ENCODE measurements at places on chromosomes 4 and X.
A peak's percentile ranks its signal among the peaks of the same experiment; 100 is the strongest.

- no peak for DNase-seq
Observed at GRCh38 chrX:50206753-50207152, 2.2 kb downstream of the CCNB3 start.

DNA sequence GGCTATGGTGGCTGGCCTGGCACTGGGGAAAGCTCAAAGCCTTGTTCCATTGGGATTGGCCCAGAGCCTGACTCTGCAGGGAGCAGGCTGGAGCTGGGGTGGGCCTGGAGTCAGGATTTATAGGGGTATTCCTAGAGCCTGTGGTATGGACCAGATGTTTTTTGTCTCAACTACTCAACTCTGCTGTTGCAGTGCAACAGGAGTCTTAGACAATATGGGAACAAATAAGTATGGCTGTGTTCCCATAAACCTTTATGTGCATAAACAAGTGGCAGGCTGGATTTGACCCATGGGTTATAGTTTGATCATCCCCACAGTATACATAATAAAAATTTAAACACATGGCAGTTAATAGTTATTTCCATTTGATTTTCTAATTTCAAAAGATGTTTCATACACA lies 557.9 kb upstream of the ARX start:
- no peak for DNase-seq

- DNase-seq: no peak
Observed at GRCh38 chr4:14222377-14223029, 595.0 kb upstream of the BOD1L1 start.

- no peak for DNase-seq
Observed at GRCh38 chrX:69565247-69565815, 50.6 kb upstream of the EDA start.

DNA sequence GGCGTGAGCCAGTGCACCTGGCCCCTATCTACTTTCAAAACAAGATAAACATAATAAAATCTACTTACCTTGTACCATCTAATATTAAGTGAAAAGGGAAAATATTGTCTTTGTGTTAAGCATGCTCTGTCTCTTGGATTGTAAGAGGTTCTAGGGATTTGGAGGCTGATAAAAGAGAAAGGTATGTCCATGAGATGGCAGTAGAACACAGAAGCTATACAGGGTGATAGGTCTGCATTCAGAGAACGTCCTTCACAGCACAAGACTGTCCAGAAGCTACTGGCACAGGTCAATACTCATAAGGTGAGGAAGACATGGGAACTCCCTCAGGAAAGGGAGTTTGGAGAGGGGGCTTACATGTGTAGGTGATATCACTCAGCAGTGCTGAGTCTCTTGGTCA lies 135.5 kb downstream of the TMEM47 start:
- DNase-seq: no peak

DNA sequence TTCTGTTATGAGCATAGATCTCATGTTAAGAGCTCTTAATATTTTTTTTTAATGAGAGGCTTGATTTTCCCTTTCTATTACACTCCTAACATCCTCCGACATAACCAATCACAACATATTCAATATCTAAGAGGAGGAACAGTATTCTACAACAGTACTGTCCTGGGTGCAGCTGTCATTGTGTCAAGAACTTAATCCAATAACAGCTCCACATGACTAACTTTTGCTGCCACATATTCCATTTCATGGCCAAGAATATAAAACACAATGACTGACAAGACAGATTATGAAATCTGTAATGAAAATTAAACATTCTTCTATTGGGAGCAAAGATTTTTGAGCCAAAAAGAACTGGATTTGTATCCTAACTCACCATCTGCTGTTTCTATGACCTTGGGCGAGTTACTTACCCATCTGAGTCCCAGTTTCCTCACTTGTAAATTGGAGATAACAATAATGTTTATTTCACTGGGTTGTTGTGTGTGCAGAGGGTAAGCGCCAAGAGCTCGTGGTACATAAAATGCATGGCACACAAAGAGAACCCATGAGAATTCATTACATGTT lies 405.6 kb downstream of the SPRY1 start:
- no peak for DNase-seq

- no peak for DNase-seq
Observed at GRCh38 chr4:38710053-38710452, 46.1 kb downstream of the KLF3 start.

DNA sequence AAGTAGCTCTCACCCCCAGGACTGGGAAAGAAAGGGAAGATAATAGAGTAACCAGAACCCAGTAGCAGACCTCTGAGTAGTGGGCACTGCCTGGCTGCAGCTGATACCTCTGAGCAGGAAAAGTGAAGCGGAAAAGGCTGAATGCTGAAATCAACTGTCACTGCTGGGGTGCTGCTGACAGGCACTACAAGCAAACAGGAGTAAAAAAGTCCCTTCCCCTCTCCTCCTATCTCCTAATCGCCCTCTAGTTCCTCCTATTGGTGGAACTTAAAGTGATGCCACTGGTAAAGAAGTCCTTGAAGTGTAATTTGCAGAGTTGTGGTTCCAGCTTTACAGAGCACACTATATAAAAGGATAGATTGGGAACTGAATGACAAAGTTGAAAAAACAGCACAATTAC lies 32.8 kb upstream of the GLRB start:
- DNase-seq: no peak

DNA sequence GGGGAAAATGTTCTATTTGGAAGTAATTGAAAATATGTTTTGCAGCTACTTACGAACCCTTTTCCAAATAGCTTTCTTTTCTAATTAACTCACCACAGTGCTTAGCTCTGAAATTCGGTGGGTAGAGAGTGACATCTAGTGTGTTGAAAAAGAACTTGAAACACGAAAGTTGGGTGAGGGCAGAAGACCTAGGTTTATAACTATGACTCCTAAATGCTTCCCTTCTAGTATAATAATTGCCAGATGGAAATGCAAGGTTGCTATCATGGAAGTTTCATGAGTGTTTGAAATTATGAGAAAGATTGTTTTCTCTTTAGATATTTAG lies 77.3 kb upstream of the NOCT start:
- DNase-seq: peak; percentile 39

DNA sequence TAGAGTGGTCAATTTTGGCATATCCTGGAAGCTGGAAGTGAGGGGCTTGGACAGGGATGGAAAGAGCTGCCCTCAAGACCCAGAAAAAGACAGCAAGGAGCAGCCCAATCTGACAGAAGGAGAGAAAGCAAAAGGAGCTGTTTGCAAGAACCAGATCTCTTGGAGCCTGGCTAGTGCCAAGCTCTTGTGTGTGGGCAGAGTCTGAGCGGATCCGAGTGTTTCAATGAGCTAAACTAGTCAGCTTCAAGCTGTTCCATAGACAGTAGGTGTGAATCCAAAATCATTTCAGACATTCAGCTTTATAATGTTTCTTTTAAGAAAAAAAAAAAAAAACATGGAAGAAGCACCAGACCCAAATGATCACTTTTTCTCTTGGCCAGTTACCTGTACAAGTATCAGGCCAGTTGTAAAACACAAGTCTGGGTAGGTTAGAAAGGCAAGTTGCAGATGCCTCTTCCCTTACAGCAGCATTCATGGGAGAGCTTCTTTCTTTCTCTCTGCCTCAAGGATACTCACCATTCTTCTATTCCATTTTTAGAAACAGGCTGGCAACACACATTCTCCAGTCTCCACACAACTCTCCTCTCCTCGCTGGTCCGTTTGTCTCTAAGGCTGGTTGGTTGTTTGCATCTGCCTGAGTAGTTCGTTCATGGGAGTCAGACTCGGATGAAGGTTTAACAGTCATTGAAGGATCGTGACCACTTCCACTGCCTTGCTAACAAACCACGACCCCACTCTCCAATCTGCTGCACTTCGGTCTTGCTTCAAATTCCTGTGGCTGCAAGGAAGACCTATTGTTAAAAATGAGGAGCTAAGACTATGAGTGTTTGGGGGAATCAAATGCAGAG lies 105.2 kb upstream of the GATB start:
- no peak for DNase-seq

- no peak for DNase-seq
Observed at GRCh38 chr4:179855469-179855868, 2387.7 kb upstream of the TENM3 start.

DNA sequence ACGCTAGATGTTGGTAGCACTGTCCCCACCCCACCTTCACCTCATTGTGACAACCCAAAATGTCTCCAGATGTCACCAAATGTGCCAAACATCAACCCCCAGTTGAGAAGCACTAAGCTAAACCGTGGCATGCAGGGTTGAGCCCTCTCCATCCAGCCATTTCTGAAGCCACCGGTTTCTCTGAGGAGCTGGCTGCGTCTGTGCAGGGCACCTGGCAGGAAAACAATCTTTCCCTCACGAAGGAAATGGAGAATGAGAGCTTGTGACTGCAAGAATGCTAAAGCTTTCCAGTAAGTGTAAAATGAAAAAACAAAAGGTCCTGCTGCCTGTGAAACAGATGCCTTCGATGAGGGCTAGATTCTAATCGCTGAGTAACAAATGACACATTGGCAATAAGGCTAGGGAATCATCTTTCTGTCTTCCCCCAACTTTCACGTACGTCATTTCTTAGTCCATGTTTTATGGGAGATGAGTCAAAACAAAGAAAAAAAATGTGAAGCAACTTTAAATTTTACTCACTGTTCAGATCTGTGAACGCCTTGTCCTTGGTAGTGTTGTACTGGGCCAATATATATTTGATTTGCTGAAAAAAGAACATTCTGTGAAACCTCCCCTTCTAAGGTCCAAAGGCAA lies 59.9 kb downstream of the PROM1 start:
- no peak for DNase-seq

DNA sequence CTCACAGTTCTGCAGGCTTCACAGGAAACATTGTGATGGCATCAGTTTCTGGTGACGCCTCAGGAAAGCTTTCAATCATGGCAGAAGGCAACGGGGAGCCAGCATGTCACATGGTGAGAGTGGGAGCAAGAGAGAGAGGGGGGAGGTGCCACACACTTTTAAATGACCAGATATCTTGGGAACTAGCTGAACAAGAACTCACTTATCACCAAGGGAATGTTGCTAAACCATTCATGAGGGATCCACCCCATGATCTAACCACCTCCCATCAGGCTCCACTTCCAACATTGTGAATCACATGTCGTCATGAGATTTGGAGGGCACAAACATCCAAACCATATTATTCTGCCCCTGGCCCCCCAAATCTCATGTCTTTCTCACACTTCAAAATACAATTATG lies 43.3 kb upstream of the GPR173 start:
- no peak for DNase-seq

GRCh38 chr4:76830612-76830963 lies 67.4 kb downstream of the SOWAHB start:
- DNase-seq: no peak

GRCh38 chrX:126552313-126553022 lies at the start of gene DCAF12L1:
Gene DCAF12L1, minus strand, starts transcription at chrX:126552814. Its CDS starts 206 bp downstream, at chrX:126552608.
- DNase-seq: no peak

DNA sequence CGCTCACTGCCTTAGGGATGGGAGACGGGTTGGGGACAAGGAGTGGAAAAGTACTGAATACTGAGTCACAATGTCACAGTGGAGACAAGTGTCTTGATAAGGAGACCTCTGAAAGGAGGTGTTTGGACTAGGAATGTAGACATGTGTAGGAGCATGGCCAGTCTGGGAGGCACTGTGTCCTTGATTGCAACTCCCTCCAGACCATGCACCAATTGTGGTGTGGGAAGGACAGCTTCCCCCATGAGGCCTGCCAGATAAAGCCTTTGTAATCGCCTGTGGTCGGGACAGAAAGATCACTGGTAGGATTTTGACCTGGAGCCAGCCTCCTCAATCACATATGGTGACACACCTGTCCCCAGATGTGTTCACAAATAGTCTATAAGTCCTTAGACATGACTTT lies 64.1 kb downstream of the USP38 start:
- DNase-seq: no peak

- DNase-seq: no peak
Observed at GRCh38 chr4:46016306-46016705, 107.5 kb downstream of the GABRG1 start.

DNA sequence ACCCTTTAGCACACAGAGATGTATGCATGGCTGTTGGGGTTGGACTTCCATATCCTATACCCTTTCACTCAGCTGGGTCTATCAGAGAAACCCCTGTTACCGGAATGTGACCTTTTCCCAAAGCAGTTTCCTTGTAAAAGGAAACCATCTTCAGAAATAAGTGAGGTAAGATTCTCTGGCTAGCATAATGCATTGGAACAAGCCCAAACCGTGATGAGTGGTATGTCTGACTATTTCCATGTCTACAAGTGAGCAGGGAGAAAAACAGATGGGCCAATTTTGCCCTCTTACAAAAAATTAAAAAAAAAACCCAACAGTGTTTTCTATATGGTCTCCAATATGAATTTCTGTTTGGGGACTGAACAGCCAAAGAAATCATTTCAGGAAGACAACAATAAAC lies 283.9 kb downstream of the SMARCA1 start:
- DNase-seq: no peak

DNA sequence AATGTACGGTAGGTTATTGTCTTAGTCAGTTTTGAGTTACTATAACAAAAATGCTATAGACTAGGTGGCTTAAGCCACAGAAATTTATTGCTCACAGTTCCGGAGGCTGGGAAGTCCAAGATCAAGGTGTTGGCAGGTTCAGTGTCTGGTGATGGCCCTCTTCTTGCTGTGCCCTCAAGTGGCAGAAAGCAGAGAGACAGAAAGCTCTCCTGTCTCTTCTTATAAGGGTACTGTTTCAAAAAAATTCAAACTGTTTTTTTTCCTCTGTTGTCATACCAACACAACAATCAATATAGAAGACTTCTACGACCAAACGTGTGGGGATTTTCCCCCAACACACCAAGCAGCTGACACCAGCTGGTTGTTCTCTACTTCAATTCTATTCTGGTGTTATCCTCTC lies 53.4 kb downstream of the ADGRG4 start:
- no peak for DNase-seq

DNA sequence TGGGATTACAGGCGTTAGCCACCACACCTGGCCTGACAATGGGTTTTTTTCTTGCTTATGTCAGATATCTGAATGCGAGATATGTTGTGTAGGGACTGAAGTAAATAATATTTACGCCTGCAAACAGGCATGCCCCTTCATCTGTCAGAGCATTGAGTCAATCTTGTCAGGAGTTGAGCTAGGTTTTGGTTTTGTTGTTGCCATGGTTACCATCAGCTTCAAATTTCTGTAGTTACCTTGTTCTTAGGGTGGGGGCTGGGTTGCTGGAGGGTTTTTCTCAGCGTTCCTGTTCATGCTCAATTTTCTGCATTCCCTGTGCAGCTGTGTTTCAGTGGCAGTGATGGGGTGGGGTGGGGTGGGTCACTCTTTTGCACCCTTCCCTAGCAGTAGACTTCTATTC lies 14.5 kb downstream of the MRPL1 start:
- DNase-seq: no peak

DNA sequence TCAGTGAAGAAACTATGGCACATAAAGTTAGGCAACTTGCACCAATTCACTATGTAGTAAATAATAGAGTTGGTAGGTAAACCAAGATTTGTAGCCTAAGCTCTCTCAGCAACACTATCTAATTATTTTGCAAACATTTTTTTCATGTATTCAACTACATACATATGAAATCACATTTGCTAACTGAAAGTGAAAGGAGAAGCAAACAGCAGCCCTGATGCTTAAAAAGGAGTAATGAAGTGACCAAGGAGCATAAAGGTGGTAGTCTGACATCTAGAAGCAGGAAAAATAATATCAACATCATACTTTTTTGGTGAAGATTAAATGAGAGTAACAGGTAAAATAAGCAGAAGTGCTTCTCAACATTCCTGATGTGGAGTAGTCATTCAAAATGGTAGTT lies 603.7 kb downstream of the GRXCR1 start:
- no peak for DNase-seq

- no peak for DNase-seq
Observed at GRCh38 chrX:70322784-70323183, 32.9 kb downstream of the KIF4A start.

Data from DMS79 treated with DMSO at 0.1 percent for 48 hours (cell line).